ENCODE measurements at places on chromosomes 2 and 18.

GRCh38 chr2:11855064-11855760, 108.8 kb downstream of the LPIN1 start:
- no peak for DNase-seq

- no peak for DNase-seq
These were observed 88.0 kb downstream of the ZCCHC2 start for GRCh38 chr18:62610701-62611411.

GRCh38 chr2:229174794-229175496, 96.1 kb downstream of the PID1 start:
- no peak for DNase-seq

- DNase-seq: no peak
These were observed 46.7 kb upstream of the FHOD3 start for GRCh38 chr18:36250827-36251226.

GRCh38 chr2:206056286-206056685, 29.7 kb downstream of the INO80D start:
- no peak for DNase-seq

GRCh38 chr2:96839293-96839874, 4.4 kb downstream of the ANKRD23 start:
- peak; percentile 91 for DNase-seq

- DNase-seq: peak; percentile 50
These were observed 57.6 kb upstream of the CABLES1 start for GRCh38 chr18:23077493-23078256.

DNA sequence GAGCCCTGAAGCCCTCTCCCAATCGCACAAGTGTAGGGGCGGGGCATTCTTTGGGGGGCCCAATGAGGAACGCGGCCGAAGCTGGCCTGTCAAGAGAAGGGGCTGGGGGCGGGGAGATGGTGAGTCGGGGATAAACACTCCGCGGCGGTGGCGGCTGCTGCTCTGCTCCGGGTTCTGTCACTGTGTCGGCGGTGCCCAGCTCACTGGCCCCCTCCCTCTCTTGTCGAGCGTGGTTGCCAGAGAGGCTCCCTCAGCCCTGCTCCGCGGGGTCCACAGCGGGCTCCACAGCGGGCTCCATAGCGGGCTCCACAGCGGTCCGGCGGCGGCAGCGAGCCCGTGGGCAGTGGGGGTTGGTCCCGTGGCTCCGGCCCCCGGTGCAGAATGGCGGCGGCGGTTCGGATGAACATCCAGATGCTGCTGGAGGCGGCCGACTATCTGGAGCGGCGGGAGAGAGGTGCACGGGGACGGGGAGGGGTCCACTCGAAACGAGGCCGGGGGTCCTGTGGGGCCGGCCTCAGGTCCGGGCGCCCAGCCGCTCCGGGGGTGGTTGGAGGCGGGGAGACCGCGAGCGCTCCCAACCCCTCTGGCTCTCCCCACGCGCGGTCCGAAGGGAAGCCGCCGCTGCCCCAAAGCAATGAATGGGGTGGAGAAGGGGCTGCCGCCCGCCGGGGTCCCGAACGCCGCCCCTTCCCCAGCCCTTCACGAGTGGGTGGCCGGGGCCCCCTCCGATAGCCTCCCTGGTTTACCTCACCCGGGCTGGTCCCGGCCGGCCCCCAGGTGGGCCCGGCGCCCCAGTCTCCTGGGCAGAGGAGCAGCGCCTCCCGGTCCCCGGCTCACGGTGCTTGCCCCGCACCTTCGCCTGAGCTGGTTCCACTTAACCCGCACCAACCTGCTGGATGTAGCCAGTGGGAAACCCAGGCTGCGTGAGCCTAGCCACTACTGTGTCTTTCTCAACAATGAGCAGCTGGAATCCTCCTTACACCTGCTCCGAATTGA, at the start of gene MXD1:
MXD1 (plus strand) TSS at position 160 of the 996 bp plus-strand sequence; CDS start at position 382, 222 bp downstream.
- peak; percentile 46 for DNase-seq

- no peak for DNase-seq
These were observed 3.2 kb upstream of the MPP4 start for GRCh38 chr2:201701646-201702045.

GRCh38 chr2:43490252-43490786, 105.5 kb downstream of the THADA start:
- no peak for DNase-seq

- DNase-seq: no peak
These were observed 30.2 kb upstream of the MRPL19 start for GRCh38 chr2:75616406-75616805.

- no peak for DNase-seq
These were observed 39.7 kb downstream of the RFX8 start for GRCh38 chr2:101435001-101435862.

- peak; percentile 68 for DNase-seq
These were observed 785 bp downstream of the CLASP1 start for GRCh38 chr2:121648206-121649148.

GRCh38 chr2:120231564-120231973, 8.4 kb upstream of the TMEM185B start:
- DNase-seq: no peak

DNA sequence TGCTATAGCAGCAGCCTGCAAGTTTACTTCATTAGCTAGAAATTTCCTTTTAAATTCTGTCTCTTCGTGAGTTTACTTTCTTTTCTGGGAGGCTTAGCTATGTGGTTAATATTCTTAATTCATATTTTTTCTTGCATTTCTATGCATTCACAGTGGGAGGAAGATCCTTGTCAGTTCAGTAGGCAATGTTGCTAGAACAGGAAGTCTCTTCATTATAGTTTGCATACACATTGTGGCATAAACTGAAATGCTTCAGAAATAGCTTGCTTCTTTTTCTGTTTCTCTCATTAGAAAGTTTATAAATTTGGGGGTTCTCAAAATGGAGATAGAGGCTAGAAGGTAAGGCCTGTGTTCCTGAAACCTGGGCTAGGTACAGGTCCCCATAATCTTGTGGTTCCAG, 8.1 kb upstream of the ARHGAP15 start:
- DNase-seq: no peak

GRCh38 chr2:161586517-161587167, 37.6 kb upstream of the SLC4A10 start:
- DNase-seq: peak; percentile 51

DNA sequence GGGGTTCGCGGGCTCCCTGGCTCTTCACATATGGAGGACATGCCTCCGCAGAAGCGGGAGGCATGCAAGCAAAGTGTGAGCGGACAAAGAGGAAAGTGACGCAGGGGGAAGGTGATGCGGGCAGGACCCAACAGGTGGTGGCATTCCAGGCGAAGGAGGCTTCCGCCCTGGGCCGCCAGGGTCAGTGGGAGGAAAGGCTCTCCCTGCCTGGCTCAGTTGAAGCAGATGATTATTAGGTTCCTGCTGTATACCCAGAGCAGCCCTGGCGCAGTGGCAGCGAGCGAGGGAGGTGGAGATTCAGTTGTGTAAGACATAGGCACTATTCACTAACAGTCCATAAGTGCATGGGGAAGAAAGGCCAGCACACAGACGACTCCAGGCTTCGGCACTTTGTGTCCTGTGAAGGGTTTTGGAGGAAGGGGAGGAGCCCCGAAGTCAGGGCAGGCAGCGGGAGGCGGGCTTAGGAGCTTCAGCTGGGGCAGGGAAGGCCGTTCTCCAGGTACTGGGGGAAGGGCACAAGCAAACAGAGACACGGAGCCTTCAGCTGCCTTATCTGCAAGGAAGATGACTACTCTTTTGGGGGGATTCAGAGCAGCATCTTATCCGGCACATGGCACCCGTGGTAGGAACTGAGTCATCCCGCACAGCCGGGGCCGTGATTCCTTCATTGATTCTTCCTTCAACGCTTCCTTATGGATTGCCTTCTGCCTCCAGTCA, 89.8 kb downstream of the TGOLN2 start:
- no peak for DNase-seq

Measured in hematopoietic multipotent progenitor cell treated with erythropoietin and hydrocortisone succinate and interleukin-3 and kit ligand, for 4 days (in vitro differentiated cells).